Dermis blood vessel endothelial cell (primary cell): ENCODE measurements at places on chromosomes 13 and 19. TPM values are rescaled to one million over a fixed set of nuclear protein-coding genes. Genes with fewer than 3 reads are reported as not detected.
A peak's percentile ranks its signal among the peaks of the same experiment; 100 is the strongest.

Gene MAB21L1
- 0.17 TPM in 1 of 2 replicates, not detected in the other for total RNA-seq

GRCh38 chr19:19342086-19343015 is 21.7 kb downstream of the MAU2 start:
- DNase-seq, result peak; percentile 82

GRCh38 chr13:34465423-34465922 is 476.6 kb upstream of the NBEA start:
- no peak for DNase-seq

DNA sequence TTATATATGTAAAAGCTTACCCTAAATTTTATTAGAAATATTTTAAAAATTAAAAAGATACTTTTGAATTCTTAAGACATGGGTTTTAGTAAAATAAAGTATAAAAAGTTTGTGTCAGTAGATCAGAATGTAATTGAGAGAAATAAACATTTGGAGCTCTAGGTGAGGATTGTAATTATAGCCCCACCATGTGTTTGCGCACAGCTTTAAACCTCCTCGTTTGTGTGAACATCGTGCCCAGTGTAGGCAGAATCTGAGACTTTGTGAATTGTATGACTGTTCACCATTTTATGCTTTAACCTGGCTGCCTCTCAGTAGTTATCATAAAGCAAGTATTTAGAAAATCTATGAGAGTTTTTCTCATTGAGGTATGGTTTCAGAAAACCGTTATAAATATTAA is 29.1 kb downstream of the CUL4A start:
- DNase-seq, result no peak

DNA sequence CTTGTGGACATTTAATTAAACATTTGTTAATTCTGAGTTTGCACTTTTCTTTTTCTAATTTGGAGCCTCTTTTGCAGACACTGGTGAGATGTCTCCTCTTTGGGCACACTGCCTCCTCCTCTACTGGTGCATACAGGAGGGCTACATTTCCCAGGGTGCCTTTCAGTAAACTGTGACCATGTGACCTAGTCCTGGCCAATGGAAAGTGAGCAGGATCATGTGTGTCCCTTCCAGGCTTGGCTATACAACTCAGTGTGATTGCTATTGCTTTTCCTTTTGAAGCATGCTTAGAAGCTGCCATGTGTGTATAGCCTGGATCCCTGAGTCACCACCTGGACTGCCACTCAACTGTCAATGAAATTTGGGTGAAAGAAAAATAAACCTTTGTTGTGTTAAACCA is 4.5 kb downstream of the IZUMO2 start:
- DNase-seq, result no peak
